Activated T-helper 1 cell treated with anti-CD3 and anti-CD28 coated beads, Interleukin-2, amount 50 U/mL, for 16 hours (primary cell): ENCODE measurements at places on chromosomes 7 and 10.

- no peak for DNase-seq
Observed at GRCh38 chr10:27801171-27801785, 55.7 kb upstream of the MKX start.

GRCh38 chr7:89283302-89283701 lies 487.8 kb upstream of the TEX47 start:
- DNase-seq = no peak

DNA sequence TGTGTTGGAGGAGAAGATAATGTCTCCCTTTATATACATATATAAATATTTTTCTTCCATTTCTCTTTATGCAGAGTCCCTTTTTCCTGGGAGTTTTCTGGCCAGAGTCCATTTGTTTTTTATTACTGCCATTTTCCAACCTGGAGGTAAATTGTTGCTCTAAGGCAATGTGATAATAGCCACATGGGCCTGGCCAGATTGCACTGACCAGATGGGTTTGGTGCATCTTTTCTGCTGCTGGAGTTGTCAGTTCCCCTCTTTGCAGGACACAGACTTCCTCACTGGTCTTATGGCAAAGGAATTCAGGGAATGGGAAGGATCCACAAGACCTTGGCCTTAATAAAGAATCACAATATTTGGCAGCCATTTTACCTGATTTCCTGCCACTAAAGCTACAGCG lies 254.9 kb downstream of the SORCS3 start:
- DNase-seq = no peak

DNA sequence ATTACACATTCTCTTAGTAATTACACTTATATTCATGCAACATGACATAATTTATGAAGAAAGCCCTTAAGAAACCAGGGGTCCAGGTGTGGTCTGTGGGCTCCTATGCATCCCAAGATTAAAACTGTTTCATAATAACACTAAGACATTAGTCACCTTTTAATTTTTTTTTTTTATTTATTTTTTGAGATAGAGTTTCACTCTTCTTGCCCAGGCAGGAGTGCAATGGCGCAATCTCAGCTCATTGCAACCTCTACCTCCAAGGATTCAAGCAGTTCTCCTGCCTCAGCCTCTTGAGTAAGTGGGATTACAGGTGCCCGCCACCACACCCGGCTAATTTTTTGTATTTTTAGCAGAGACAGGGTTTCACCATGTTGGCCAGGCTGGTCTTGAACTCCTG lies 12.5 kb downstream of the GDI2 start:
- DNase-seq = no peak
